ENCODE measurements at places on chromosomes 6 and 20. TPM values are rescaled to one million over a fixed set of nuclear protein-coding genes. Genes with fewer than 3 reads are reported as not detected.

DNA sequence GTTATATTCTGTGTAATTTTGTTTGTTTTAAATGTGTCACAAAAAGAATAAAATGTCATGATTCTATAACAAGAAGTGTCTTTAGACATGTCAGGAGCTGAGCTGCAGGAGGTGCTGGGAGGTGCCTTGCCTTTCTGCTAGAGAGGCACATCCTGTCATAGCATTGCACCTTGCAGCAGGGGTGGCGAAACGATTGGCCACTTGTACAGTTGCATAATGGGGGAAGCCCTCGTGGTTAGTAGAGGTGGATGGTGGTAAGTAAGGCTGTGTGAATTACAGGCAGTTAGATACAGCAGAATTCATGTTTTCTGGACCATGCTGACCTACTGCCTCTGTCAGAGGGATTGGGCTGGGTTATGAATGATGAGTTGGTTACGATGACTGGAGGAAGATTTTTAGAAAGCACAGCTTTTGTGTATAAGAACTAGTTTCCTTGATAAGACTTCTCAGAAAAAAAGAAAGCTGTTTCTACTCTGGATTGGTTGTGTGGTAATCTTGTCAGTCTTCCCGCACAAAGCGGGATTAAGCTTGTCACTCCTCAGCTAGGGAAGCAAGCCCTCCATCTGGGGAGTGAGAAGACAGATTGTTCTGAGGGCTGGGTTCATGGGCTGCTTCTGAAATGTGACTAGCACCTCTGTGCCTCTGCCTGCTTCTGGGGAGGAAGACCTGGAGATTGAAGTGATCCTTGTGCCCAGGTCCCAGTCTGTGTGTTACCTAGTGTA is 74.9 kb downstream of the FOXO3 start:
- no peak for DNase-seq
- no peak overlapping the region for H3K4me3 ChIP-seq
- no peaks in the 10 kb centered on the region for H3K36me3 ChIP-seq

DNA sequence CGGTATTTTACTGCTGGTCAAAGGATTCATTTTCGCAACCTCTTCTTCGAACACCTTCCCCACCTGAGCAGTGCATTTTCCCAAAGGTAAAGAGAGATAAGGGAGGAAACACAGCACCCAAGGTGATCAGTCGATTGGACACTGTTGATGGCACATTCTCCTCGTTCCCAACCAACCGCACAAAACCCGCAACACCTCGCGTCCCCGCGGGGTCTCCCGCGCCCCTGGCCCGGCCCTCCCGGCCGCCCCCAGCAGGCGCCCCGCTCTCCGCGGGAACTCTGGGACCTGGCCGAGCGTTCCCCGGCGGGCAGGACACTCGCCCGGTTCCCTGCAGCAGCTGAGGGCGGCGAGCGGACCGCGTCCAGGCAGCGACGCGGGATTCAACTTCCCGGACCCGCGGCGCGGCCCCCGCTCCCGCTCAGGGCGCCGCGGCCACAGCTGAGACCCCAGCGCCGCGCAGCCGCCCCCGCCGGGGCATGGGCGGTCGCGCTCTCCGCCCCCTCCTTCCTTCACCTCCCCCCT is 506 bp downstream of the RGS17 start:
- peak overlapping the region; percentile 75 for H3K4me3 ChIP-seq
- no peaks in the 10 kb centered on the region for H3K36me3 ChIP-seq
- H3K27me3 ChIP-seq: peaks cover 52% of the 10 kb centered on the region
- no peak for DNase-seq

GRCh38 chr6:493840-494239 is 102.3 kb downstream of the IRF4 start:
- peaks cover 73% of the 10 kb centered on the region for H3K36me3 ChIP-seq
- no peaks in the 10 kb centered on the region for H3K27me3 ChIP-seq
- no peaks in the 10 kb centered on the region for H3K4me1 ChIP-seq
- H3K27ac ChIP-seq: no peak overlapping the region

The NT5E gene
- total RNA-seq: 4.3 TPM

The MAS1 gene
- not detected for total RNA-seq

- no peaks in the 10 kb centered on the region for H3K4me1 ChIP-seq
- DNase-seq: no peak
- no peak overlapping the region for H3K4me3 ChIP-seq
- no peak overlapping the region for H3K27ac ChIP-seq
- H3K27me3 ChIP-seq: no peaks in the 10 kb centered on the region
Observed at GRCh38 chr20:6277661-6278240, 154.9 kb upstream of the FERMT1 start.

The IP6K3 gene
- total RNA-seq: 42.0 TPM

The CRISP3 gene
- total RNA-seq: not detected

- DNase-seq: peak; percentile 77
- H3K4me3 ChIP-seq: peak overlapping the region; percentile 83
- no peaks in the 10 kb centered on the region for H3K36me3 ChIP-seq
- H3K4me1 ChIP-seq: peaks cover 68% of the 10 kb centered on the region
- H3K27me3 ChIP-seq: no peaks in the 10 kb centered on the region
Observed at GRCh38 chr6:13012977-13013680, 296.6 kb downstream of the PHACTR1 start.

GRCh38 chr6:110741517-110741916 is 73.8 kb downstream of the CDK19 start:
- H3K4me3 ChIP-seq: no peak overlapping the region
- H3K27me3 ChIP-seq: no peaks in the 10 kb centered on the region
- no peak overlapping the region for H3K27ac ChIP-seq

DNA sequence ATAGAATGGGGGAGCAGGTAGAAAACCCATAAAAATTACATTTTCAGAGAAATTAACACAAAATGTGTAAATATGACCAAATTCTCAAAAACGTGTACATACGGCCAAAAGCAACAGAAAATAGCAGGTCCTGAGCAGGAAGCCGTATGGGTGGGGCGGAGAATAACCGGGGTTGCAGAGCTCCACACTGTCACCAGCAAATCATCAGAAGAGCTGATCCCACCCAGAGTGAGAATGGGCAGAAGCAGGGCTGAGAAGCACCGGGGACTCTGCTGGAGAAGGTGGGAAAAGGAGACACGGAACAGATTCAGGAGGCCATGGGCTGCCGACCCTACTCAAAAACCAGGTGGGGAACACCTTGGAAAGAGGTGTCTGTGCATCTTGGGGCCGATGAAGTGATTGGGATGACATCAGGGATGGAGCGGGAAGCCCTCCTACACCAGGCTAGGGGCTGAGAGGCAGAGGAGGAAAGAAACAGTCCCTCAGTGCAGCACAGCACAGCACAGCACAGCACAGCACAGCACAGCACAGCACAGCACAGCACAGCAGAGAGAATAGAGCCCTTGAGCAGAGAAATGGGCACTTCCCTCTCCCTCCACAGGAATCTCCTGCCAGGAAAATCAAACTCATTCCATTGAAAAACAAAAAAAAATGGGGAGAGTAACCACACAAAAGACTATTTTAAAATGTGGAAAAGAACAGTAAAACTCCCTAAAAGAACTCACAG is 22.3 kb downstream of the STX7 start:
- H3K4me1 ChIP-seq: peaks cover 48% of the 10 kb centered on the region
- peak overlapping the region; percentile 10 for H3K4me3 ChIP-seq
- peak overlapping the region; percentile 61 for H3K27ac ChIP-seq
- no peaks in the 10 kb centered on the region for H3K27me3 ChIP-seq

Data from left ventricle myocardium inferior (tissue), 1 donor.